A549 treated with RU486 at 1 μM for 4 hours (cell line): ENCODE measurements at places on chromosomes 1 and 21. TPM values are rescaled to one million over a fixed set of nuclear protein-coding genes. Genes with fewer than 3 reads are reported as not detected.

The EXTL1 gene
- total RNA-seq: not detected in 5 replicates

The SLAMF7 gene
- total RNA-seq: 1.6 to 2.6 TPM (median 1.8 TPM) in 5 replicates

The HFM1 gene
- 0.09 TPM in 1 of 5 replicates, not detected in the others for total RNA-seq

The PRR9 gene
- not detected in 5 replicates for total RNA-seq

The TEX38 gene
- total RNA-seq: 0.13 TPM in 1 of 5 replicates, not detected in the others

The CTBS gene
- total RNA-seq: 3.0 to 6.9 TPM (median 5.9 TPM) in 5 replicates

The TCEA3 gene
- 0.27 to 0.45 TPM (median 0.42 TPM) in 5 replicates for total RNA-seq

The EXO5 gene
- 3.5 to 4.9 TPM (median 3.8 TPM) in 5 replicates for total RNA-seq

The ILDR2 gene
- total RNA-seq: 0.02 to 0.05 TPM in 2 of 5 replicates, not detected in the others

The KCNE2 gene
- not detected in 5 replicates for total RNA-seq

The SUSD4 gene
- 0.34 to 1.00 TPM (median 0.84 TPM) in 5 replicates for total RNA-seq

The ENO1 gene
- total RNA-seq: 2,818 to 3,046 TPM (median 2,853 TPM) in 5 replicates

The BSND gene
- not detected in 5 replicates for total RNA-seq

The PLA2G2C gene
- not detected in 5 replicates for total RNA-seq

The TSPEAR gene
- total RNA-seq: not detected in 5 replicates

The CTSE gene
- 0.08 TPM in 1 of 5 replicates, not detected in the others for total RNA-seq

The HHAT gene
- total RNA-seq: 1.7 to 2.2 TPM (median 1.8 TPM) in 5 replicates

The TMEM51 gene
- total RNA-seq: 35.3 to 44.2 TPM (median 41.6 TPM) in 5 replicates

The CRP gene
- total RNA-seq: not detected in 5 replicates

The SERTAD4 gene
- total RNA-seq: 0.63 to 1.5 TPM (median 0.89 TPM) in 5 replicates

The FAM151A gene
- not detected in 5 replicates for total RNA-seq

The IQGAP3 gene
- 11.6 to 18.6 TPM (median 15.8 TPM) in 5 replicates for total RNA-seq

The AMY1A gene
- not detected in 5 replicates for total RNA-seq

The RAB7B gene
- total RNA-seq: 1.2 to 3.4 TPM (median 1.5 TPM) in 5 replicates

The MPZ gene
- total RNA-seq: 0.17 to 0.35 TPM (median 0.30 TPM) in 5 replicates

The CHAF1B gene
- 11.5 to 13.5 TPM (median 12.2 TPM) in 5 replicates for total RNA-seq

The AVPR1B gene
- not detected in 5 replicates for total RNA-seq

The KNCN gene
- not detected in 5 replicates for total RNA-seq

The TLR5 gene
- 0.08 to 0.42 TPM (median 0.20 TPM) in 5 replicates for total RNA-seq

The SOX13 gene
- 14.6 to 20.9 TPM (median 19.4 TPM) in 5 replicates for total RNA-seq

The IVL gene
- total RNA-seq: 0.08 TPM in 1 of 5 replicates, not detected in the others
